KBM-7 (cell line): ENCODE measurements at places on chromosomes 2 and 18.

GRCh38 chr2:231683292-231684235, 24.8 kb upstream of the PTMA start:
- no peak for DNase-seq

DNA sequence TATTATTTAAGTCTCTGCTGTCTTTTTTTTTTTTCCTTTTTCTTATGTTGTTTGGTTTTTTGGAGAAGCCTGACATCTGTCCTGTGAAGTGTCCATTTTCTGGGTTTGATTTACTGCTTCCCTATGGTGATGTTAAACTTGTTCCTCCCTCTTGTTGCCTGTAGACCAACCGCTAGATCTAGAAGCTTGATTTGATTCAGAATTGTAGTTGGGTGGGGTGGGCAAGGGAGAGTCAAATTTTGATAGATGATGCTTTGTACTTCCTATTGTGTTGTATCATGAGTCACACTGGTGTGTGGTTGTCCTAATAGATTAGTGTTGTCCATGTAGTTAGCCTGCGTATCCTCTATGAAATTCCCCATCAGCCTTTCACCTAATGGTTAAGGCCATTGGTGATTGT, 35.4 kb downstream of the CAB39 start:
- DNase-seq = peak; percentile 44

- DNase-seq = no peak
Observed at GRCh38 chr18:37524498-37525261, 40.9 kb downstream of the CELF4 start.

DNA sequence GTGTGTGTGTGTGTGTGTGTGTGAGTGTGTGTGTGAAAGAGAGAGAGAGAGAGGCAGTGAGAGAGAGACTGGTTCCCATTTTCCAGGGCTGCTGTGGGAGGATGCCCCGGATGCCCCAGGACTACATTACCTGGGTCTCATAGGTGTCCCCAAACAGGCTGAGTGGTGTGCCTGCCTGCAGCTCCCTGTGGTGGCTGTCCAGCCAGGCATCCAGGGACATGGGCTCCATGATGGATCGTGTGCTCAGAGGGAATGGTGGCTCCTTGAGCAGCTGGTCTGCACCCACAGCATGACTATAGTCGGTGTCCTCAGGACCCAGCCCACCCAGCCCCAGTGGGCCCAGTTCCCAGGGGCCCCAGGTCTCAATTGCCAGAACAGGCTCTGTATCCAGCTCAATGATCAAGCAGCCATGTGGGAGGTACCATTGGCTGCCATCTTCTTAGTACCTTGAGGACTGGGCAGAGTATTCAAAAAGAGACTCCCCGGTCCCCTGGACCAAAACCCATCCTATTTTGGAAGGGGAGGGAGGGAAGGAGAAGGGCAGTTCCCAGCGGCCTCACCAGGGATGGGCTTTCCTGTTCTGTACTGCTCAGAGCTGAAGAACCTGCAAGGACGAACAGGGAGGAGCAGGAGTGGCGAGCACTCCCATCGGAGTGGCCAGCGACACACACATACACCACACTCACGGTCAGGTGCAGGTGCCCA, 5.8 kb upstream of the OXER1 start:
- no peak for DNase-seq

GRCh38 chr2:103959174-103960128, 894.5 kb upstream of the POU3F3 start:
- DNase-seq = peak; percentile 60

GRCh38 chr2:110816404-110817365, 84.3 kb downstream of the ACOXL start:
- DNase-seq = no peak

- no peak for DNase-seq
Observed at GRCh38 chr2:152613235-152613634, 104.0 kb downstream of the PRPF40A start.

DNA sequence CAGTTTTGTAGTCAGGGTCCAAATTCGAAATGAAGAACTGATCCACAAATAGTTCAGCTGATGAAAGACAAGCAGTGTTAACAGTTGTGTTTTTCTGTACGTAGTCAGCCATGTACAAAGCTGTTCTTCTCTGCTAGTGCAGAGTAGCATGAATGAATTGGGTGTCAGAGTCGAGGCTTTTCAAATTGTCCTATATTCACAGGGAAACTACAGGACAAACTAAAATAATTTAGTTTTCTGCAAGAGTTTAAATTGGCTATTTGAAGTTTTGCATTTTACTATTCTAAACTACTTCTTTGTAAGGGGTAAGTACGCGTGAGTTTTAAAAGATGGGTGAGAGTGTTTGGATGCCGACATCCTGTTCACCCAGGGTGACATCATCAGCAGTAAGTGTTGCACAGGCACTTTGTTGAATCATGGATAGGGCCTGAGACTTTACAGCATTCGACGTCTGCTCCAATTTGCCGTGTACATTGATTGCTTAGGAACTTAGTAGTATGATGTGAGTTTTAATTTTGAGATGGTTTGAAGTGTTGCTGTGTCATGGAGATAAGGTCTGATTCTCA, 147.2 kb upstream of the NFATC1 start:
- no peak for DNase-seq

DNA sequence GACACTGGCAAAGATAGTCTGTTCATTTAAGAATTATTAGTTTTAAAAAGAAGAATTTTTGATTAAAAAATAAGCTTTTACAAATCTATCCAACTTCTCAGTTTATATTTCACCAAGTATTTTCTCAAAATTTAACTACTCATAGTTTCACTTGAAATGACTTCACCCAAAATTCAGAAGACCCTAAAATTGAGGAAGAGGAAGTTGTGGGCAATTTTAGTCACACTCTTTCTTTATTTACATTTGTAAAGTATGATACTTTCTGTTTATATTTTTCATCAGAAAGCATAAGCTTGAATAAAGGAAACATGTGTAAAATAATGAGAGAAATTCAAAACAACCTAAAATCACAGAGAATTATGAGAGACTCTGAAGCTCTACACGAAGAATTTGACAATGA, 278.8 kb upstream of the MEIS1 start:
- no peak for DNase-seq

- no peak for DNase-seq
Observed at GRCh38 chr2:2563309-2563860, 232.3 kb upstream of the MYT1L start.

- no peak for DNase-seq
Observed at GRCh38 chr18:3722649-3723433, 272.9 kb downstream of the TGIF1 start.

GRCh38 chr2:29290293-29291047, 175.3 kb downstream of the CLIP4 start:
- no peak for DNase-seq

DNA sequence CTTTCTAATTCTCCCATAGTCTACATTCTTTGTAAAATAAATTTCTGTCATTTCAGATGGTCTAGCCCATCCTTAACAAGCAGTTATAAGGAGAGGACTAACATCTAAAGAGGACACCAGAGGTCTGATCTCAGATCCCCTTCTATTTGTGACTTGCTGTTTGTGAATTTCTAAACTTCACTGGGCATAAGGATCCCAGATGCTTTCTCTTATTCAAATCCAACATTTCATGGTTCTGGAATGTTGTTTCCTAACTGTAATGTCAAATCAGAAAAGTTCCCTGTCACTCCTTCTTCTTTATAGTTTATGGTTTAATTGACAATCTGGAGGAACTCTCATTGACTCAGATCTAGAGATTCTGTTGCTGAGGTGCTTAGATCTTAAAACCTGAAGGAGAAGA, 430.2 kb downstream of the MEIS1 start:
- DNase-seq = no peak

GRCh38 chr18:50218432-50219197, 23.7 kb upstream of the MYO5B start:
- DNase-seq = peak; percentile 26

- DNase-seq = no peak
Observed at GRCh38 chr2:149594411-149594810, 6.8 kb upstream of the MMADHC start.

DNA sequence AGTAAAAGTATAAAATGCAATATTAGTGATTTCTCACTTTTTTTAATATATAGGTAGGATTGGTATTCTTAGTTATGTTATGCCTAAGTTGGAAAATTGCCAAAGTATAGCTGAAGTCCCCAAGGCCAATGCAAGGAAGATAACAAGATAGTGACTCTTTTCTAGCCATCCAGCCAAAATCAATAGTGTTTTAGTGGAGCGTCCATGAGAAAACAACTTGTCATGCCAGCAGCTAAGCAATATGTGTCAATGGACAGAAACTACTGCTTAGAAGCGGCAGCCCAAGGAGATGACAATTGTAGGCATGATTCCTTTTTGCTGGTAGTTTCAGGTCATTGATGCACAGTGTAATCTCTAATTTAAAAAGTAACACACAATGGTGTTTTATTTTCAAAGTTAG, 1444.6 kb downstream of the SUCLG1 start:
- no peak for DNase-seq
